ENCODE measurements at places on chromosomes 7 and 10.

DNA sequence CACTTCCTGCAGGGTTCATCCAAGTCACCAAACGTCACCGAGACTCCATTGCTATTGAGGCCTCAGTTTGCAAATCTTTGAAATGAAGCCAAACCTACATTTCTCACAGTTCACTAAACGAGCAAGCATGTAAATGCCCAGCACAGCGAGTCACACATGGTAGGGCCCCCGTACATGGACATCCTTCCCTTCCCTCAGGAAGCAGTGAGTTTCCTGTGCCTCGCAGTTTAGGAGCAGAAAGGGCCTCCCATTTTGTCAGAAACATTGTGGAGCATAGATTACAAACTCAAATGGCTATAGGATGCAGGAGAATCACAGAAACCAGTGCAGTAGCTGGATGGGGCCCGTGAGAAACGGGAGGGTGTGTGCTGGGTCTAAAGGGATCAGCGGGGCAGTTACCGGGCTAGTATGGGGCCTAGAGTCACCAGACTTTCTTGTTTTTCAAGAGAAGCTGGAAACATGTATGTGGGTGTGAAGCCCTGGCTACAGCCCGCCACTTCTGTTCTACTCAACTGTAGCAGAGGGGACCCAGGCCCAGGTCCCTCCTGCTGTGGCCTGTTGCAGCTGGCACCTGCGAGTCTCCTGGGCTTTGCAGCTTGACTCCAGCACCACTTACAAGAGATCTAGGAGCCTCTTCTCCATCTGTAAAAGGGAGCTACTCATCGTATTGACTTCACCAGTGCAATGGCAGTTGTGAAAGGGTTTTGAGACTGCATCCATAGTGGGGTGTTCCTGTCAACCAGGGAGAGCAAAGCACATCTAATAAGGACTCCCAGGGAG lies 14.2 kb upstream of the SLC18A3 start:
- no peak for DNase-seq

- DNase-seq, result no peak
Observed at GRCh38 chr7:116241291-116241690, 31.0 kb downstream of the TES start.

- no peak for DNase-seq
Observed at GRCh38 chr10:66564287-66564686, 361.5 kb upstream of the LRRTM3 start.

GRCh38 chr10:93096901-93097300 lies 23.2 kb downstream of the CYP26A1 start:
- DNase-seq, result no peak

GRCh38 chr10:98314532-98315284 lies 46.7 kb upstream of the LOXL4 start:
- no peak for DNase-seq

DNA sequence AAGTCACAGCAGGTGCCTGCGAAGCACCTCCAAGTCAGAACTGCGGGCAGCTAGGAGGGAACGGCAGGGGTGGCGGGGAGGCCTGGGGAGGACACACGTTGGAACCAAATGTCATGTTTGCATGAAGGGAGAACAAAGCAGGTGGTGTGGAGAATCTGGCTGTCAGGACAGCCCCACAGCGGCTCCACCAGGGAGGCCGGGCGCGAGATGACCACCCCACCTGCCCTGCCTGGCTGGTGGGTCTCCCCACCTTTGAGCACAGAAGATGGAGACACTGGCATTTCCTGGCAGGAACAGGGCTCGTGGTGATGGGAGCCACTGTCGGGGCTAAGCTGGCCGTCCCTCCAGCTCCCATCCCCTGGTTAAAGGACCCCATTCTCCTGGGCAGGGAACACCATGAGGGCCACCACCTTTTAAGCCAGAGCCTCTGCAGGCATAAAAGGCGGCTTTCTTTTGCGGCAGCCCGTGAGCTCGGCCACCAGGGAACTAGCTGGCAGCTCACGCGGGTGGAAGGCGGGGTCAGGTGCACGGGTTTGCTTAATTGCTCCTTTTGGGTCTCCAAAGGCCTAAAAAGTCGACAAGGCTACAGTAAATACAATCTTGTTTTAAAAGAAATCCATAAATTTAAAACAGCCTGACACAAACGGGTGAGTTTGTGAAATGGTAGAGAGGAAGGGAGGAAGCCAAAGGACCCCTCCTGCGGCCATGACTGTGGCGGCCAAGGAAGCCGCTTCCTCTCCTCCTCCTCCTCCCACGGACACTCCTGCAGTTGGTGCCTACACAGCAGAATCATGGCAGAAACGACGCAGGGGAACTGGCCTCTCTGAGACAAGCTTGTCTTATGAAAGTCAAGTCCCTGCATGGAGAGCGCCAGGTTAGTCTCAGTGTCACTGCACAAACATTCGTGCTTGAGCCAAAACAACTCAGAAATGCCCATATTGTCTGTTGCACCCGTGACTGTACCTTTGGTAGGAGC lies 213.8 kb downstream of the DNAJB6 start:
- no peak for DNase-seq

GRCh38 chr7:105721571-105722104 lies 140.3 kb upstream of the EFCAB10 start:
- no peak for DNase-seq

- no peak for DNase-seq
Observed at GRCh38 chr10:60917331-60918280, 26.4 kb downstream of the RHOBTB1 start.

Data from iPS DF 6.9 (cell line).